ENCODE measurements at places on chromosomes 7 and 10.
A peak's percentile ranks its signal among the peaks of the same experiment; 100 is the strongest.

- no peak for DNase-seq
These were observed 45.8 kb upstream of the SKAP2 start for GRCh38 chr7:26910221-26910620.

GRCh38 chr7:133602291-133602690 is 349.4 kb downstream of the EXOC4 start:
- no peak for DNase-seq

DNA sequence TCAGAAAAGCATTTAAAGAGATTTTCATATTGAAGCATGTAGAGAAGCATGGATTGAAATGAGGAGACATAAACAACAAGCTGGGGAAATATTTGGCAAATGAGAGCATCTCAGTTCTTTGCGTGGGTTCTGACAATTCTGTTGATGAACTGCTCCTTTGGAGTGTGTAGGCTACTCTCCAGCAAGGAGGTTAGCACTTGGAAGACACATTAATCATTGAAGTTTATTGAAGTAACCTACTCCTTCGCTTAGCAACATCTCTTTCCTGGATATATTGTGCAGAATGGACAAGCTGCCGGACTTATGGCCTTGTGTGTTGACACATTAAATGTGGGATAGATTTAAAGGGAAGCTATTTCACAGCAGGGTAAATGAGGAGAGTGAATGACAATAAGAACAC is 354.5 kb upstream of the VWC2 start:
- no peak for DNase-seq

DNA sequence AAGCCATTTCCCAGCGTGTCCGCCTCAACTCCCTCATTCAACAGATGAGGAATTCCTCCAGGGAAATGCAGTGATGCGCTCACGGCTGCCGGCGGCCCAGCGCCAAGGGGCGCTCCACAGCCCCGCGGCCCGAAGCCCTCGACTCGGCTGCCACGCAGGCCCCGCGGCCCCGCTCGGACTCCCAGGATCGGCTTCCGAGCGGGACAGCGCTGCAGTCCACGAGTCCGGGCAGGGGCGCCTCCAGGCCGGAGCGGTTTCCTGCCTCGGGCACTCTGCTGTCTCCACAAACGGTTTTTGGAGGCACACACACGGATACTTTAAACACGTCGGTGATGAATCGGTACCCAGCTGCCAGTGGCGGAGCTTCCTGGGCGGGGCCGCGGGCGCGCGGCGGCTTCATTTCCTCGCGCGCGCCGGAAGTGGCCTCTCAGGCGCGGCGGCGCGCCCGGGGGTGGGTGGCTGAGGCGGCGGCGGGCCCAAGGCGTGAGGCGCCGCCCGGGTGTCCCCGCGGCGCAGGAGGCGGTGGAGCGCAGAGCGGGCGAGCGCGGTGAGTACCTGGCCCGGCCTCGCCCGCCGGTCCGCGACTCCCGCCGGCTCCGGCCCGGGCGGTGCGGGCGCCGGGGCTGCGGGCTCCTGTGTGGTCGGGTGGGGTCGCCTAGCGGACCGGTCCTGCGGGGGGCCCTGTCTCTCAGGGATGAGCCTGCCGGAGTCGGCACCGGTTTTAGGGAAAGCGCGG is at the start of gene CSGALNACT2:
CSGALNACT2 (plus strand) TSS at position 425 of the 736 bp plus-strand sequence. CDS start 16,705 bp downstream, outside the sequence.
- DNase-seq: peak; percentile 77

DNA sequence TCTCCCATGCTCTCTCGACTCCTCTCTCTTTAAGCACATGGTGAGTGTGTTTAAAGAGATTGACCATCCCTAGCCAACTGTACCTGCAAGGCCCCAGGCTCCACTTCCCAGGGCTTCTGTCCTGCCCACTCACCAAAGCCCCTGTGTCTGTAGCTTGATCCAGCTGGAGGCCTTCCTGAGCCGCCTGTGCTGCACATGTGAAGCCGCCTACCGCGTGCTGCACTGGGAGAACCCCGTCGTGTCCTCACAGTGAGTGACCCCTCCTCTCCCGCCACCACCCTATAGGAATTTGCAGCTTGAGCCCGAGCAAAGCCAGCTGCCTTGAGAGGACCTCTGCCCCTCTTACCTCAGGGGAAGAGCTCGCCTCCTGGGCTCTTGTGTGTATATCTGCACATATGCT is 11.2 kb downstream of the ZFYVE27 start:
- DNase-seq: no peak

DNA sequence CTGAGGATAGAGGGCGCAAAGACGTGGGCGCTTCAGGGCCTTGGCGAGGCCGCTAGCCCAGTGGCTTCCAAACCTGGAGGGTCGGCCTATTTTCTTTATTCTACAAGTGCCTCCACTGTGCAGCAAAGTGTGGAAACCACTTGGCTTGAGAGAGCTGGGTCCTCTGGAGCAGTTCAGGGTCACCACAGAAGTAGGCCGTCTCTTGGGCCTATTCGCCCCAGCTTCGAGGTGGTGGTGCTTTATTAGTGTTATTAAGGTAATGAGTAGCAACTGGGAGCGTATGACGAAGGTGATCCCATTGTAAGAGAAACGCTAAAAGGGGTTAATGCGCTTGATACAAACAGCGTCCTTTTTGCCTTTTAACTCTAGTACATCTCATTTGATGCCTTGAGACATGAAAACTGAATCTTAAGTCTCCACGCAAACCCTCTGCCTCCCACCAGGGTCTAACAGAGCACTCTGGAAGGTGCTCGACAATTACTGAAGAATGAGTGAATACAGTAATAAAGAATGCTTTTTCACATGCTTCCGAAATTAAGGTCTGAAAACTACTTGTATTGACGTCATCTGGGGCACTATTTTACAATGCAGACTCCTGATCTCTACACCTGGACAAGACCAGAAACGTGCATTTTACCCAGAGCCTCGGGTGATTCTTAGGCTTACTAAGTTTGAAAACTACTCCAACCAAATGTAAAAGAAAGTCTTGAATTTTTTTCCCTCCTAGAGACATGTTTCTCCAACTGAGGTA is 647 bp upstream of the GSAP start:
- no peak for DNase-seq

DNA sequence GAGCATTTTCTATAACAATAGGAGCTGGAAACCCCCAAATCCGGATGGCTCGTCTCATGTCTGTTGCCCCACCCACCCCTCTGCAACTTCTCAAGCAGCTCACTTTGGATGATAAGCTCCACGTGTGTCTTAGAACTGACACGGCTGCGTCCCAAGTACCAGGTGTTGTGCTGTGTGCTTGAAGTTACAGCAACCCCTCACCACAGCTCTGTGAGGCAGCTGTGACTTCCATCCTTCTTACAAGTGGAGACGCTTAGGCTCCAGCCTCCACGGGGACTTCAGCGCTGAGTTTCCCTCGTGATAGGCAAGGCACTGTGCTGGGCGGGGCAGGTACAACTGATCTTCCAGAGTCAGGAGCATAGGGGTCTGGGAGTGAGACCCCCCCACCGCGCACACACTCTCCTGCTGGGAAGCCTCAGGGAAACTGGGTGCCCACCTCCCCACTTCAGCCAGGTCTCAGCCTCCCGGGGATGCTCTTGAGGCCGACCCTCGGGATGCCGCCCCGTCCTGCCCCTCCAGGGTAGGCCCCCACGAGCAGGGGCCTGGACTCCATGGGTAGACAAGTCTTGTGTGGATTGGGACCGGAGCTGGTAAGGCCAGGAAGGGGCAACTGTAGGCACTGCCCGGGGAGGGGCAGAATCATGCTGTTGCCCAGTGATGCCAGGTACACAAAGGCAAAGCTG is 31.4 kb downstream of the EN2 start:
- DNase-seq: no peak

DNA sequence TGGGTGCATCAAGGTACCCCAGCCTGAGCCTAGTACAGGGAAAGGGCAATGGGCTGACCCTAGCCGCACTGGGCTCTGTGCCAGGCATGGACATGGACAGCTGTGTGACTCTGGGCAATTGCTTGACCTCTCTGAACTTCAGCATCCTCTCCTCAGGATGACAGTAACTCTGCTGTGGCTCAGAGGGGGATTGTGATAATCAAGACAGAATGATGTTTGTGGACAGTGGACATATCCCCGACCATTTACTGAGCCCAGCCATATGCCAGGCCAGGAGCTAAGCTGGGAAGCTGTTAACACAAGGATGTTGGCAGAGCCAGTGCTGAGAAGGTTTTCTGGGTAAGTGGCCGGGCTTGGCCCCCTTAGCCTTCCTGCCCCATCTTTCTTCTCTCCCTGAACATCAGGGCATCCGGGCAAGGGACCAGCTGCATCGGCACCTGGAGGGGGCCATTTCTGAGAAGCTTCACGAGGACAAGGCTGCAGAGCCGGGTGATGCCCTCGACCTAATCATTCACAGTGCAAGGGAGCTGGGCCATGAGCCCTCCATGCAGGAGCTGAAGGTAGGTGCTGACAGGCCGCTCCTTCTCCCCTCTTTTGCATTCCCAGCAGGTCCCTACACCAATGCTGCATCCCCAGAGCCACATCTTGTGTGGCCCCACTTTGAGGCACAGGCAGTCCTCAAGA is 3.5 kb downstream of the CYP26C1 start:
- no peak for DNase-seq

GRCh38 chr7:26949319-26949718 is 84.9 kb upstream of the SKAP2 start:
- DNase-seq: no peak

- DNase-seq: no peak
These were observed 13.9 kb downstream of the RHBDD2 start for GRCh38 chr7:75892634-75893272.

DNA sequence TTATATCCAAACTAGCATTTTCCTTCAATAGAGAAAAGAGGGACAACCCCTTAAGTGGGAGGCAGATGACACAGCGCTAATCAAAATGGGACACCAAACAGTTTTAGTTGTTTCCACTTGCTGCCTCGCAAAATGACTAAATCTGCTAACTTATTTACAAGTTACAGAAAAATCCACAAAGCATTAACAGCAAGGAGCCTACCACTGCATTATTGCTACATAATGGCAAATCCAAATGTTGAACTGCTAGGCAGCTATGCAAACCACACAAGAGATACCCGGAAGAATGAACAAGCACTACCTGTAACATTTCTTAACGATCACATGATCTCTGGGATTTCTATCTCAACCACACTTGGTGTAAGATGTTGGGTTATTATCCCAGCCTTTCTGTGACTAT is 96.7 kb downstream of the SFMBT2 start:
- DNase-seq: no peak
